T-helper 17 cell (primary cell): ENCODE measurements at places on chromosomes 5 and 9. TPM values are rescaled to one million over a fixed set of nuclear protein-coding genes. Genes with fewer than 3 reads are reported as not detected.

DNA sequence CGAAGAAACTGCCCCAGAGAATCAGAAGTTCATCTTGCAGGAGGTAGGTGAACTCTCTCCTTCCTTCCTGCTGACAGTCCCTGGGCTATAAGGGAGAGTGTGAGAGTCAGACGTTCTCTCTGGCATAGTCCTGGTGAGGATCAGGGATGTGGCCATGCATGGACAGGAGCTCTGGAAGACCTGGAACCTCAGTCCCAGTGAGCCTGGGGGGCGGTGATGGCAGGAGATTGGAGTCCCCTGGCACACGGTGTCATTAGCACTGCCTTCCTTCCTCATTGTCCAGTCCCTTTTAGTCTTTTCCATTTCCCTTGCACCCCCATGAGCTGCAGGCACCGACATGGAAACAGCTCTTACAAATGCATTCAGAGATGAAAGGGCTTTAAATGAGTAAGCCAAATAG, 38.6 kb downstream of the GALNT12 start:
- no peak for DNase-seq

- DNase-seq: no peak
Measured at GRCh38 chr5:4348919-4349318, 753.3 kb downstream of the IRX1 start.

DNA sequence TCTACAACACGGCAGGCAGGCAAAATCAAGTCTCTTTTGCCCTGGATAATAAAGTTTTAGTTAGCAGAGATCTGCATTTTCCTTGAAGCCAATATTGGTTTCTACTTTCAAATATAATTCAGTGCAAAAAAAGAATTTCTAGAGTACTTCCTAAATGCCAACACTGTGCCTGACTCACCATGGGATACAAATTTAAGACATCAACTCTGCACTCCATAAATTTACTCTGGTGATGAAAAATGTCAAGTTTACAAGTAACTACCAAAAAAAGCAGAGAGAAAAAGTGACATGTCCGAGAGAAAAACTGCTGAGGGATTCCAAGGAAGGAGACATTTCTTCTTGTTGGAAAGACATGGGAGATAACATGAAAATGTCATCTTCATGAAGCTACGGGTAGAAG, 119.7 kb downstream of the RAPGEF6 start:
- no peak for DNase-seq

DNA sequence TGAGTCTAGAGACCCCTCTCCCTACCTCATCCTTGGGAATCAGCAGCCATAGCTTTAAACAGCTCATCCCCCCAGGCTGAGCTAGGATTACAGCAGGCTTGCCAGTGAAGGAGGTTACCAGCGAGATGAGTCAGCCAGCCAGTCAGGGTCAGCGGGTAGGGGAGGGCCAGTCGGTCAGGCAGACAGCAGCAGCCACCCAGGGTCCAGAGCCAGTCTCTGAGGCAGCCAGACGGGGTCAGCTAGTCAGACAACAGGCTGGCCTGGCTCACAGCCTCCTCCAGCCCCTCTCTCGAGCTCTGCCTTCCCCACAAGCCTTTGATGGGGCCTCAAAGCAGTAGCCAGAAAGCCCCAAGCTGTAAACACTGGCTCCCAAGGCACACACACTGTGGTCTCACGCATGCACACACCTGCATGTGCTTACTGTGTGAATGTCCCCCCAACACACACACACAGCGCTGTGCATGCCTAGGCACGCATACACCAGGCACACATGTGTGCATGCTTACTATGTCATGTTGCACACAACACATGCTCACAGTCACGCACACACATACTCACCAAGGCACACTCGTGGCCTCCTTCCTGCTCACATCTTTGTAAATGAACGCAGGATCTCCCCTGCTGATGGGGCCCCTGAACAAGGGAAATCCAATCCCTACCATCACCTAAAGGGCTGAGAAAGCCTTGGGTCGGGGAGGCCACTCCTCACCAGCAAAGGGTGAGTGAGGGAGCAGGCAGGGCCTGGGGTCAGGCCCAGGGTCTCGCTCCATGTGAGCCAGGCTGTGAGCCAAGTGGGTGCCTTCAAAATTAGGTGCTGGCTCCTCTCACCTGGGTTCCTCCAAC, 28.2 kb upstream of the CPLX2 start:
- no peak for DNase-seq

- no peak for DNase-seq
Measured at GRCh38 chr9:134434894-134435506, 108.7 kb downstream of the RXRA start.

- no peak for DNase-seq
Measured at GRCh38 chr9:126678989-126679388, 65.3 kb downstream of the LMX1B start.

DNA sequence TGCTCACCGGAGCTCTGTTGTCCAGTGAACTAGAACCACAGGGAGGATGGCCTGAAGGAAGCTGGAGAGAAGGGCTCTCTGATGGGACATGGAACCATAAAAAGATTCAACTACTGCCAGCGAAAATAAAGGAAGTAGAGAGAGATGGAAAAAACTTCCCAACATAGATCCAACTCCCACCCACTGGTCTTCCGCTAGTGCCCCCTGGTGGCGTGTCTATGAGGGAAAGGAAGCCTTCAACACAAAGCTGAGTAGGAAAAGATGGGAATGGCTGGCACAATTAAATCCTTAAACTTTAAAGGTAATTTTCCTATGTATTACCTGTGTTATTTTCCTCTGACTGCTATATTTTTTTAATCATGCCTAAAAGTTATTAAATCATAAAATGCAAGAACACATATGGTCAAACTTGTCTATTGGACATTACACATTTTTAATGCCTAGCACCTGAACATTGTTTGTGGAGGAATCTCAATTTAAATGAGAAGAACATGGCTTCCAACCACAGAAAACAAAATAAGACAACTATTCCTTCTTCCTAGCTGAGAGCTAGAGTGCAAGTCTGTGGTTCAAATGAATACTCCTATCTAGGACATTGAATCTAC, 51.5 kb downstream of the CEP120 start:
- DNase-seq: peak; percentile 17

- DNase-seq: no peak
Measured at GRCh38 chr9:92746567-92747458, 17.8 kb downstream of the BICD2 start.

DNA sequence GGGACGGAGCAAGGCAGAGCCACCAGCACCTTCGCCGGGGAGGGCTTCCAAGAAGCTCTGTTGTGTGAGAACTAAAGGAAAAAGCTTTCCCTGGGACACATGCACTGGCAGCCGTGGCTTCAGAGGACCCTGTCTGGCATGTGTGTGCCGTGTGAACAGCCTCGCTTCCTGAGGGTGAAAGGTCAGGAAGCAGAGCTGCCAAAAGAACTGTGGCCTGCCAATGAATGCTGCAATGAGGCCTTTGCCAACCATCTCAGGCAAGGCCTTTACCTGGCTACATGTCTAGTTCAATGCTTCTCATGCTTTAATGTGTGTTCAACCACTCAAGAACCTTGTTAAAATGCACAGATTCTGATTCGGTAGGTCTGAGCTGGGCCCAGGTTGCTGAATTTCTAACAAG, 53.5 kb downstream of the NIPSNAP3B start:
- DNase-seq: no peak

DNA sequence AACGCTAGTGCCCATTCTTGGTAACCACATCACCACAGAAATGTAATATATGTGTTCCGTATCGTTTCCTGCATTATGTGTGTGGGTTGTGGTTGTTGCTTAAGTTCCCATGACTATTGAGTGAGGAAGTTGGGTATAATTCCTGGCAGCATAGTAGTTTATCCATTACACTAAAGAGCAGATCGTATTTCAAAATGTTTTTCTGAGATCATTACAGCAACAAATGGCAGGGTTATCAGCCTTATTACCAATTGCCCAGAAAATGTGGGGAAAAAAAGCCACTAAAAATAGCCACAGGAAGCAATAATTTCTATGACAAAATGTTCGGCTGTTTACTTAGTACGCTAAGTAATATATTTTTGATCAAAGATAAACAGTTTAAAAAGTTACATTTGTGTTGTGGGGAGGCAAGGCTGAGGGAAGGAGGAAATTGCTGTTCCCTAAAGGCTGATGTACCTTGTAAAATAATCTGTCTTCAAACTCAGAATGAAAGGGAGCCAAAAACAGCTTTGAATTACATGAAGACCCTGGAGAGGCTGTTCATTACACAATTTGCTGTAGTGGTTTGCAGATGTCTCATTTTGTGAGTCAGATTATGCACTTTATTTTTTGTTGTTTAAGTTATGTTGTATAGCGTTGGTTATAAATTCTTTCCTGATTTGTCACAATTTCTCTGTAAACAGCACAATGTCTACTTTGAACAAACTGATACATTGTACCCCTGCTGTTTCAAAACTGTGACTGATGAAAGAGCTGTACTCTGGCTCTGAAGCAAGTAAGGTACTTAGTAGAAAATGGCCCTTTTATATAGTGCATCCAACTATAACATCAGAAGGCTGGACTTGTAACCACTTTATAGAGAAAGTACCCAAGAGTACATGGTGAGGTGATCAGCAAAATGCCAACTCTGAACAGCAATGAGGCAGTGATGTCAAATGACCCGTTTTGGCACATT, 1028.5 kb downstream of the NR2F1-AS1 start:
- no peak for DNase-seq

DNA sequence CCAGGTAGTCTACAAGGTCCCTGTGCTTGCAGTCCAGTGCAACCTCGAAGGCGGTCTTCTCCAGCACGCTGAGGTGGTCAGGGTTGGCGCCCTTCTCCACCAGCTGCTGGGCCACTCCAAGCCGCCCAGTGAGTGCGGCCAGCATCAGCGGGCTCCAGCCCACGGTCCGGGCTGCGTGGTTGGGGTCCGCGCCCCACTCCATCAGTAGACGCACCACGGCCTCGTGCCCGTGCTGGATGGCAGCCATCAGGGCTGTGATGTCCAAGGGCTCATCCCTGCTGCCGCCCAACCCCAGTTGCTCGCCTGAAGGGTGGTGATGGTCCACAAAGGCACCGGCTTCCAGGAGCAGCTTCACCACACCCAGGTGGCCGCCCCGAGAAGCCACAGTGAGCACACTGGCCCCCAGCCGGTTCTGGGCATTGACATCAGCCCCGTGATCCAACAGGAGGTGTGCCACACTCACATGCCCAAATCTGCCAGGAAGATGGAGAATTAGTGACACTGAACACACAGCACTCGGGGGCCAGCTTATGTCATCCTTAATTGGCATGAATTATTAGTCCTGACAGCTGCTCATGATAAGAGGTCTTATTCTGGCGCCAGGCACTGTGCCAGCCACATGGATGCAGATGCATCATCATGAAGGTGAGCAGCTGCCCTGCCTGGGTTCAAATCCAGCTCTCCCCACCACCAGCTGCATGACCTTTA, 6.1 kb downstream of the ANKS6 start:
- DNase-seq: no peak

DNA sequence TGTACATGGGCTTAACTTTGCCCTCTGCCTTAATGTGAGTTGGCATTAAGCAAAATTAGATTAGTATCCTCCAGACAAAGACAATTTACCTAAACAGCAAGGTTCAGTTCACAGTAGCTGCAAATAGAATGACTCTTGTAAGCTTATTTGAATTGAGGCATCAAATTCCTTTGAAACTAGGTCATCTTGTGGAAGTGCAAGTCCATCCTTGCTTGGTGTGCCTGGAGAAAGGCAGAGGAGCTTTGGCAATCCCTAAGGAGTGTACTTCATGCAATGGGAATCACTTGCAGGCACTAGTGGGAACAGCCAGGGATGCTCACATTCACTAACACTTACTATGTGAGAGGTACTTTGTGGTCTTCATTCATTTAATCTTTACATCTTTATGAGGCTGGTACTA, 118.3 kb downstream of the DRD1 start:
- DNase-seq: no peak

- no peak for DNase-seq
Measured at GRCh38 chr9:4276856-4277255, 23.0 kb downstream of the GLIS3 start.

DNA sequence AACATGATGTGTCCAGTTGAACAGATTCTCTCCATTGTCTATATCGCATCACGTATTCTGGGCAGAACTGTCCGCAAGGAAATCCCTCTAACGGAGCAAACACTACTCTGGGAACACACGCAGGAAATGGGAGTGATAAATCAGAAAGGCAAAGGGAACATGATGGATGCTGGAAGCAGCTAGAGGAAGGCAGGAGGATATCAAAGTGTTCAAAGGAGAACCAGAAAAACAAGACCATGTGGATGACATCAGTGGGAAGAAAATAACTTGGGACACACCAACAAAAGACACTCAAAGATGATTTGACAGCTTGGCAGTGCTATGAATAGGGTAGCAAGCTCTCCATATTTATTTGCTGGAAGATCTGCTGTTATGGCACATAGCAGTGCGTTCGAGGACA, 142.9 kb downstream of the PLK2 start:
- DNase-seq: no peak

- DNase-seq: no peak
Measured at GRCh38 chr9:87127543-87127942, 180.2 kb upstream of the GAS1 start.

DNA sequence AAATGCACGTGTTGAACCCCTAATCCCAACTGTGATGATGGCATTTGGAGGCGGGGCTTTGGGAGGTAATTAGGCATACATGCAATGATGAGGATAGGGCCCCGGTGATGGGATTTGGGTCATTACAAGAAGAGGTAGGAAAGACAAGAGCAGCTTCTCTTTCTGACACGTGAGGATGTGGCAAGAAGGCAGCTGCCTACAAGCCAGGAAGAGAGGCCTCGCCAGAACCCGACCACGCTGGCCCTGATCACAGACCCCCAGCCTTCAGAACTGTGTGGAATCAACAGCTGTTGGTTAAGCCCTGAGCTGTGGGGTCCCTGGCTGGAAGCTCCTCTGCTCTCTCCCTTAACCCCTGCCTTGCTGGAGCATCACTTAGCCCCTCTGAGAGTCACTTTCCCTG, 57.5 kb downstream of the COL23A1 start:
- no peak for DNase-seq

DNA sequence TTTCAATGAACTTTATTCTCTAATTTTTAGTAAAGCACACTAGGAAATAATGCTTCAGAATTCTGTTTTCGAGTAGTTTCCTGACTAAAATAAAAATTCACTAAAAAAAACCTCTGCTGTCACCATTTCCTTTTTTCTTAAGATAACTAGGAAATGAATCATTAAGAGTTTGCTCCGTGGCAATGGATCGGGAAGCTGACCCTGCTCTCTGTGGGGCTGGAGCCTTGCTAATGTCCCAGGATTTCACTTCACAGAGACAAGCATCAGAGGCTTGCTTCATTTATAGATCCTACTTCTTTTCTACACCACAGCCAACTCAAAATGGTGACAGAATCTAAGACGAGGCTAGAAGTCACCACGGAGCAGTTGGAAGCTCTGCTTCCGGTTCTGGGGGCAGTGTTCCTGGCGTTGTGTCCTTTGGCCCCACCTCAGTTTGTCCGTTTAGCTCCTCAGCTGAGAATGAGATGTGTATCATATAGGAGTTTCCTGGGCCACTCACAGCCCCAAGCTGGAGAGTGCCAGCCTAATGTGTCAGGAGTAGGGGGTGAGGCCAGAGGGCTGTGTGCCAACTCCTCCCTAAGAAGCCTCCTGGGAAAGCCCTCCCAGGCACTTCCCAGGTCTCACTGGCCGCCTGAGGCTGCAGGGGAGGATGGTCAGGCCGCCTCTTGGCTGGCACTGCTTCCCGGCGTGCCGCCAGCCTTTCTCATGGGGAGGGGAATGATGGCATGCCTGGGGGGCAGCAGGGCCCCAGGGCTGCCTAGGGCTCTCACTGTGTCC, 19.6 kb downstream of the TENT4A start:
- no peak for DNase-seq

The SHISAL2B gene
- not detected for total RNA-seq

The SLC38A9 gene
- total RNA-seq: 15.7 TPM

The SURF6 gene
- total RNA-seq: 14.0 TPM

The RGMB gene
- total RNA-seq: 15.0 TPM

The LIX1 gene
- not detected for total RNA-seq

The SLC36A2 gene
- not detected for total RNA-seq

The COL15A1 gene
- total RNA-seq: not detected

The TTF1 gene
- 12.9 TPM for total RNA-seq

The DAP gene
- 40.1 TPM for total RNA-seq

The GLDC gene
- total RNA-seq: 1.1 TPM

The SIT1 gene
- total RNA-seq: 33.9 TPM
